ENCODE measurements at places on chromosomes 3 and 15. TPM values are rescaled to one million over a fixed set of nuclear protein-coding genes. Genes with fewer than 3 reads are reported as not detected.
A peak's percentile ranks its signal among the peaks of the same experiment; 100 is the strongest.

GRCh38 chr3:27312044-27312668, 57.0 kb downstream of the NEK10 start:
- H3K36me3 ChIP-seq: no peaks in the 10 kb centered on the region
- H3K4me1 ChIP-seq: peaks cover 18% of the 10 kb centered on the region
- H3K4me3 ChIP-seq: no peak overlapping the region

Gene FAM107A
- total RNA-seq: 0.08 TPM

GRCh38 chr3:73536336-73536895, 88.3 kb downstream of the PDZRN3 start:
- no peaks in the 10 kb centered on the region for H3K27me3 ChIP-seq
- DNase-seq: no peak
- no peaks in the 10 kb centered on the region for H3K36me3 ChIP-seq

- H3K4me1 ChIP-seq: peaks cover 32% of the 10 kb centered on the region
- H3K27ac ChIP-seq: peak overlapping the region; percentile 69
- peak; percentile 77 for DNase-seq
- H3K36me3 ChIP-seq: no peaks in the 10 kb centered on the region
Measured at GRCh38 chr3:190076601-190077394, 43.9 kb downstream of the P3H2 start.

- H3K36me3 ChIP-seq: peaks cover 3% of the 10 kb centered on the region
- H3K4me3 ChIP-seq: no peak overlapping the region
- H3K27ac ChIP-seq: no peak overlapping the region
- peaks cover 34% of the 10 kb centered on the region for H3K4me1 ChIP-seq
Measured at GRCh38 chr3:48598323-48599076, 3.4 kb upstream of the COL7A1 start.

Gene MED12L
- 2.8 TPM for total RNA-seq

DNA sequence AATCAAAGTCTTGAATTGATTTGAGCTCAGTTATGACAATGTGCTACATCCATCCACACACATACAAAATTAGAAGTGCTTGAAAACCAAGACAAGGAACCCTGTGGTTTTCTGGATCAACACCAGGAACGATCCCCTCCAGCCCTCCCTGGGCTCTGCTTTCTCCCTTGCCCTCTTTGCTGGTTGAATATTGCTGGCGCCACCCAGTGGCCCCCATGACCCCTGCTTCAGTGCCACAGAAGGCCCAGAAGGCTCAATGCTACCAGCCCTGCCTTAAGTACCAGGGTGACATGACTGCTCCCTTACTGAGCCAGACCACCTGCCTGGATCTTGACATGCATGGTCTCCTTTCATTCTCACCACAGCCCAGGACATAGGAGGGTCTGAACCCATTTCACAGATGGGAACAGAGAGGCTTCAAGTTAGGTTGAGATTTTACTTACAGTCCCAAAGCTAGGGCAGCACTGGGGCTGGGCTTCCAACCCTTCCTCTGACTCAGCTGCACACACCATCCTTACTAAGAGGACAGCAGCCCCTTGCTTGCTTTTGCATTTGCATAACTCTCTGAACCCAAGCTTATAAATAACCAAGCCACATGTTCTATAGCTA, 15.0 kb downstream of the IL12A start:
- no peaks in the 10 kb centered on the region for H3K4me1 ChIP-seq
- DNase-seq: peak; percentile 50
- no peak overlapping the region for H3K27ac ChIP-seq
- no peaks in the 10 kb centered on the region for H3K27me3 ChIP-seq
- no peaks in the 10 kb centered on the region for H3K36me3 ChIP-seq

Gene CA12
- total RNA-seq: 0.74 TPM

Gene SLC24A5
- not detected for total RNA-seq

- no peak overlapping the region for H3K4me3 ChIP-seq
- H3K36me3 ChIP-seq: no peaks in the 10 kb centered on the region
- peaks cover 5% of the 10 kb centered on the region for H3K27me3 ChIP-seq
- no peak overlapping the region for H3K27ac ChIP-seq
- no peak for DNase-seq
Measured at GRCh38 chr3:122103821-122104514, 48.8 kb downstream of the CD86 start.

DNA sequence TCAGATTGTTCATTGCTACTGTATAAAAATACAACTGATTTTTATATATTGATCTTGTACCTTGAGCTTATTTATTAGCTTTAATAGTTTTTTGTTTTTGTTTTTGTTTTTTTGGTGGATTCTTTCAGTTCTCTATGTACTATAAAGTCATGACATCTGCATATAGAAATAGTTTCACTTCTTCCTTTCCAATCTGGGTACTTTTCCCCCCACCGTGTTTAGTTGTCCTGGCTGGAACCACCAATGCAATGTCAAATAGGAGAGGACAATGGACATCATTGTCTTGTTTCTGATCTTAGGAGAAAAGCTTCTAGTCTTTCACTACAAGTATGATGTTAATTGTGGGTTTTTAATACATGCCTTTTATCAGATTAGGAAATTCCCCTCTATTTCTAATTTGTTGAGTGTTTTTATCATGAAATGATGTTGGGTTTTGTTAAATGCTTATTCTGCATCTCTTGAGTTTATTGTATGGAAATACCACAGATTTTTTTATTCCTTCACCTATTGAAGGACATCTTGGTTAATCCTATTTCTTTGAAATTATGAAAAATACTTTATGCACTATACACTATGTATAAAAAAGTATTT, 2.8 kb upstream of the XCR1 start:
- H3K4me3 ChIP-seq: no peak overlapping the region
- H3K4me1 ChIP-seq: no peaks in the 10 kb centered on the region
- no peak for DNase-seq
- no peaks in the 10 kb centered on the region for H3K27me3 ChIP-seq

GRCh38 chr3:14616606-14617507, 34.7 kb upstream of the CCDC174 start:
- H3K36me3 ChIP-seq: no peaks in the 10 kb centered on the region
- H3K27me3 ChIP-seq: no peaks in the 10 kb centered on the region
- H3K4me1 ChIP-seq: peaks cover 4% of the 10 kb centered on the region
- no peak overlapping the region for H3K4me3 ChIP-seq
- no peak for DNase-seq
- H3K27ac ChIP-seq: no peak overlapping the region

DNA sequence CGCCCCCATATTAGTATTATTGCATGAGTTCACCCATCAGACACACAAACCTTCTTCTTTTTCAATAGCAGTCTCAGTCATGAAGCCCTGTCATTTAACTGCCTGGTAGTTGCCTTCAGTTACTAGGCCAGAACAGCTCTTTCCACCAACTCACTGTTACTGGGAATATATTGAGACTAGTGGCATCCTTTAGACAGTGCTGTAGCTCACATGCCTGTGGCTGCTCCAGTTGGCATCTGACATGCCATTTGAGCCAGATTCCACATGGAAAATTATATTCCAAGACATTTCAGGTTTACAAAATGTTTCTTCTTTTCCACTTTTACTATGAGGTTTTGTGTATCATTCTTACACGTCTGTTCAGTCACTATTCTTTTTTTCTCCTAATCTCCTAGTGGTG, 146.1 kb downstream of the GHSR start:
- no peak for DNase-seq
- H3K4me3 ChIP-seq: no peak overlapping the region
- H3K27me3 ChIP-seq: no peaks in the 10 kb centered on the region
- no peak overlapping the region for H3K27ac ChIP-seq
- no peaks in the 10 kb centered on the region for H3K4me1 ChIP-seq

- H3K36me3 ChIP-seq: no peaks in the 10 kb centered on the region
- H3K27me3 ChIP-seq: no peaks in the 10 kb centered on the region
- no peak for DNase-seq
Measured at GRCh38 chr3:161066930-161067329, 38.2 kb downstream of the B3GALNT1 start.

GRCh38 chr3:167820102-167820865, 84.8 kb downstream of the SERPINI1 start:
- no peak overlapping the region for H3K27ac ChIP-seq
- H3K36me3 ChIP-seq: no peaks in the 10 kb centered on the region
- H3K4me3 ChIP-seq: no peak overlapping the region

- no peak overlapping the region for H3K27ac ChIP-seq
- no peaks in the 10 kb centered on the region for H3K36me3 ChIP-seq
- no peaks in the 10 kb centered on the region for H3K27me3 ChIP-seq
Measured at GRCh38 chr15:94417501-94418293, 186.3 kb downstream of the MCTP2 start.

Gene TRIM71
- total RNA-seq: 0.18 TPM

Gene SPATA12
- total RNA-seq: 0.10 TPM

- H3K36me3 ChIP-seq: no peaks in the 10 kb centered on the region
- H3K27ac ChIP-seq: no peak overlapping the region
- H3K4me1 ChIP-seq: no peaks in the 10 kb centered on the region
Measured at GRCh38 chr3:73197187-73197586, 135.7 kb downstream of the EBLN2 start.

Gene SEMA3F
- 69.6 TPM for total RNA-seq

- no peak overlapping the region for H3K27ac ChIP-seq
- H3K36me3 ChIP-seq: no peaks in the 10 kb centered on the region
- no peak for DNase-seq
- H3K27me3 ChIP-seq: no peaks in the 10 kb centered on the region
Measured at GRCh38 chr3:45513041-45513440, 81.5 kb upstream of the LIMD1 start.

GRCh38 chr15:38826880-38827279, 262.3 kb upstream of the RASGRP1 start:
- no peak for DNase-seq
- no peaks in the 10 kb centered on the region for H3K36me3 ChIP-seq
- H3K27me3 ChIP-seq: no peaks in the 10 kb centered on the region
- no peak overlapping the region for H3K4me3 ChIP-seq

DNA sequence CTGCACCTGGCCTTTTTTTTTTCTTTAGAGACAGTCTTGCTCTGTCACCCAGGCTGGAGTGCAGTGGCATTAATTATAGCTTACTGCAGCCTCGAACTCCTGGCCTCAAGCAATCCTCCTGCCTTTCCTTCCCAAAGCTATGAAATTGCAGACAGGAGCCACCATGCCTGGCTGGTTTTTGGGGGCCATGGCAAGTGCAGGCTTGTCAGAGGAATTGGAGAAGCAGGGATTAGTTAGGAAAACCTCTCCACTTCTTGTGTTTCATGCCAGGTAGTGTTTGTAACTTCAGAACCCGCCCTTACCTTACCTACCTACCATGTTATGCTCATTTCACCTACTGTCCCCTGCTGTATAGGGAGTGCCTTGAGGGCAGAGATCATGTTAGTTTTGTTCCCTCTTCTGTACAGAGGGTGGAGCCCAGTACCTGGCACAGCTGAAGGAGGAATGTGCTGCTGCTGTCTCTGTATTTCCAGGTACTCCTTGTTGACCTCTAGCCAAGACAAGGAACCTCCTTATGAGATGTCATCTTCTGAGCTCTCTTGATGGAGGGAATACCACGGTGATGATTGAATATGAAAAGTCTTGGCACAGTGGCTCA, 43.8 kb downstream of the TRAK1 start:
- no peak overlapping the region for H3K4me3 ChIP-seq
- no peaks in the 10 kb centered on the region for H3K27me3 ChIP-seq
- DNase-seq: no peak
- H3K27ac ChIP-seq: no peak overlapping the region

- H3K4me3 ChIP-seq: no peak overlapping the region
- no peak overlapping the region for H3K27ac ChIP-seq
- no peak for DNase-seq
Measured at GRCh38 chr15:65254356-65254755, 32.3 kb downstream of the PARP16 start.

Gene GABRR3
- total RNA-seq: not detected

Measured in Panc1 (cell line).